ENCODE measurements at places on chromosomes 11 and 22.

- no peak for DNase-seq
These were observed 10.1 kb downstream of the AIP start for GRCh38 chr11:67492801-67493547.

DNA sequence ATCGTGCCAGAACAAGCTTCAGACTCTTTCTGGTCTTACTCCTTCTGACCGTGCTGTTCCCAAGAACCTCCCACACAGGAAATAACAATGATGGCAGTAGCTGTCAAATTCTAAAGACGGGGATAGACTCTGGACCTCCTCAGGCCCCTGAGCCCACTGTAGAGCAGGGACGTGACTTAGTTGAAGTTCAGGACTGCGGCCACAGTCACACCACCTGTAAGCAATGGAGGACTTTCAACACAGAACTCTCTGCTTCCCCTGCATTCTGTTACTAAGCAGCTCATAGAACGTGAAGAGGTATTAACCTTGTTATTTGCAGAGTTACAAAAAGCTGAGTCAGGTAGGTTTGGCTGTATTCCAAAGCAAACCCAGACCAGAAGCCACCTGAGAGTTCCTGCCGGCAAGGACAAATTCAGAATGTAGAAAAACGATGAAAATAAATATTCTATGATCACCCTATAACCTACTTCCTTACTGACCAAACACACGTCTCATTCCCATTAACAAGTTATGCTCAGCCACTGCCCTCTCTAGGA is 12.7 kb downstream of the TMEM45B start:
- DNase-seq: no peak

- DNase-seq: no peak
These were observed 4.5 kb downstream of the IFITM5 start for GRCh38 chr11:294780-295179.

DNA sequence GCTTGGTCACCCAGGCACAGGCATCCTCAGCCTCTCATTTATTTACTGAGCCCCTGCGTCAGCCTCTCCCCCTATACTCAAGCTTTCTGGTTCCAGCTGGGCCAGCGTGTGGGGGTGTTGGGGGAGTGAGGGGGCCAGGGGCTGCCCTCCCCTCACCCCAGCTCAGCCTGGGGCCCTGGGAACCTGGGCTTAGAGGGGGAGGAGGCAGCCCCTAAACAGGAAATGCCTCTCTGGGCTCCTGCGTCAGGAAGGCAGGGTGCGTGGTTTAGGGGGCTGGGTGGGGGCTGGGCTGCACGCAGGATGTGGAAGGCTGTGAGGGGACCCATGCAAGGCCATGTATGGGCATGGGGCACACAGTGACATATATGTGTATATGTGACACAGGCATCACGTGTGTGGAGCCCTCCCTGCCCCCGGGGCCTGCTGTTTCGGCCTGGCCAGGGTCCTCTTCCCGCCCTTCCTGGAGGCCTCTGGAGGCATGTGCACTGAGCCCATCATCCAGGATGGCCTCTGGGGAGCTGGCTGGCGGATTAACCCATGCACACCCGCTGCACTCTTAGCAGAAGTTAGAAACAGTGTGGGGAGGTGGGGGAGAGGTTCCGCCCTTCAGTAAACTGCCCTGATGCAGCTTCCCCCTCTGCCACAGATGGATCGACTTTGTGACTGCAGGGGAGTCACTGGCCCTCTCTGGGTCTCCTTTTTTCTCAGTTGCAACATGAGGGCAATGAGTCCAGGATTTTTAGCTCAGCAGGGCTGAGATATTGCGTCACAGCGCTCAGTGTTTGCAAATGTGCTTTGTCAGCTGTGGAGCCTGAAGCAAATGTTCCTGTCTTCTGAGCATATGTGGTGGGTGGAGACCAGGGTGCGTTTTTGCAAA is 1.1 kb upstream of the CD248 start:
- peak; percentile 92 for DNase-seq

DNA sequence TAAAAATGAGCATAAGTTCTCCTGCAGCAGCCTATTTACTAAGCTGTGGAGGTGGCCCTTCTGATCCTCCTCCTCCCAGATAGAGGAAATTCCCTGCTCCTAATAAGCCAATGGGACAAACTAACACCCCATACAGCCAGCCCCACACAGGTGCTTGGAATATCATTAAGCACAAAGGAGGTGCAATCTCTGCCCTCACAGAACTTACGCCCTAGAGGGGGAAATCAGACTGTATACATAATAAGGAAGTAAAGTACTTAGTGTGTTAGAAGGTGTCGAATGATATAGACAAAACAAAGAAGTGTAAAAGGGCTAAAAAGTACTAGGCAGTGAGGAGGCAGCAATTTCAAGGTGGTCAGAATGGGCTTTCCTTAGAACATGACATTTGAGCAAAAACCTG is 5.8 kb downstream of the MS4A12 start:
- no peak for DNase-seq

- no peak for DNase-seq
These were observed 19.2 kb downstream of the NTM start for GRCh38 chr11:131389582-131389981.
